ENCODE measurements at places on chromosomes 7 and 10.

GRCh38 chr7:91212582-91212981 lies 51.7 kb upstream of the FZD1 start:
- DNase-seq, result no peak

DNA sequence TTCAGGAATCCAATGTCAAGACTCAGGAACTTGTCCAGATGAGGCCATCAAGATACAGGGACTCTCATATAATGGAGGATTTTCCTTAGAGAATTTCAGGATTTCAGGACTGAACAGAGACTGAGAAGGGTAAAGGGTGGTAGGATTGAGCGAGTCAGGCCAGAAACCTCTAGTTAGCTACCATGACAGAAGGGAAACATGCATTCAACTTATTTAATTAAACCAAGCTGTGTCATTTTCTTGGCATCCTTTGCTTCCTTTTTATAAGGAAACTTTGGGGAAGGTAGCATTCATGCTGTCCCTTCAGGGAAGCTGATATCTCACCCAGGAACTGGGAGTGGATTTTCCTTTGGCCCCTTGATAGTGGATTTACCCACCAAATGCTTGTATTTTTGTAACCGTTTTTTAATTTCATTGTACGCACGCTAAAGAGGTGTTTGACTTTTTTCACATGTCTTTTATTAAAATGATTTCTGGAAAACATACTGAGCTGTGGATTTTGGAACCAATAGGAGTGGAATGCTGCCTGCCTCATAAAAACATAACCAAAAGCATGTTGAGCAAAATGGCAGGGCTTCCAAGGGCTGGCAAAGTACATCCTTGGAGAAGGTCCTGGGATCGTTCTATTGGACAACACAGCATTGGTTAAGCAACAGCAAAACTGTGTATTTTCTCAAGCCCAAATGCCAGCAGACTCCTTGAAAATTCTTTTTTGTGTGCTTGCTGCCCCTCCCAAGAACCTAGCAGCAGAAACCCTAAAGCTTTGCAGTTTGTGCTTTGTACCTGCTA lies 104.5 kb downstream of the CXCL12 start:
- DNase-seq, result no peak

- DNase-seq, result no peak
Measured at GRCh38 chr10:98269435-98269912, 1.5 kb upstream of the LOXL4 start.

DNA sequence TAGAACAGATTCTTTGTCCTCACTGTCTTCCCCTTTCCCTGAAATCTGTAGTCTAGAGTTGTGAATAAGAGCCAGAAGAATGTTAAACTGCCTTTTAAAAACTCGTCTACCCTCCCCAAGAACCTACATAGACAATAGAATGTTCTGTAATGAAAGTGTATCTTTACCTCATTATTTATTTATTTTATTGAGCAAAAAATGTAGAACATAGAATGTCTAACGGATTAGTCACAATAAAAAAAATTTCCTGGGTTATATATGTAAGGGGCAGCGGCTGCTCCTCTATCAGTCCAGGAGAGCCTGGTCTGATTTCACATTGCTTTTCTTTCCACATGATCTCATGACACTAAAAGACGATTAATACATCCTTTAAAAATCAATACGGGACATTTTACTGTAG lies 135.7 kb downstream of the SDK1 start:
- no peak for DNase-seq

- no peak for DNase-seq
Measured at GRCh38 chr7:41599760-41600159, 103.1 kb downstream of the INHBA start.

DNA sequence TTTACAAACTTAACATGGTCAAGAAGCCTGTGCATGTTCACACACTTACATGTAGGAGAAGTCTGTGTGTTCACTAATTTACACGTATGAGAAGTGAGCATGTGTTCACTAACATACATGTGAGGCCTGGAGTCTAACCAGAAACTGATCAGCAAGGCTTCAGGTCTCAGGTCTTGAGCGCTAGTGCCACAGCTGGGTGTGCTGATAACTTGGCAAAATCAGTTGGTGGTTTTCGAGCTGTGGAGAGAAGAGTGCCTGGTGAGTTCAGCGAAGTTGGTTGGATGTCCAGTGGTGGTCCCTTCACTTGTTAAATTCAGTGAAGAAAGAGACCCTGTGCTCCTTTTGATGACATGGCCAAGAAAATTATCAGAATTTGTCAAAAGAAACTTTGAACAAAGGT lies 98.7 kb downstream of the CELF2 start:
- no peak for DNase-seq
